ELF-1 (cell line): ENCODE measurements at places on chromosomes 2 and 18.
A peak's percentile ranks its signal among the peaks of the same experiment; 100 is the strongest.

DNA sequence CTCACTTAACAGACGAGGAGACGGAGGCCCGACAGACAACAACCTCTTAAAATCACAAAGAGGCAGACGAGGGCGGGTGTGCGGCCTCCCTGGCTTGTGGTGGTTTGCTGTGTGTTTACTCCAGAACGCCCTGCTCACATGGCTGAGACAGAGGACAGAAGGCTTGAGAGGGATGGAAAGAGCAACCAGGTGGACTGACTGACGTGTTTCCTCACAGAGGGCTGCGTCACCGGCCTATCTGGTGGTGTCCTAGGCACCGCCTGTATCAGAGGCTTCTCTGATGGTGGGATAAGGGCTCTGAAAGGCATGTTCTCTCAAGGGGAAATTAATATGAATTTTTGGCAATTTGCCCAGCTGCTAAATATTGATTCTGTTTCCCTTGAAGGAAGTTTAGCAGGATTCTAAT, 47.0 kb upstream of the RALBP1 start:
- no peak for DNase-seq

GRCh38 chr2:109020217-109020637, 31.2 kb upstream of the EDAR start:
- DNase-seq = peak; percentile 51

DNA sequence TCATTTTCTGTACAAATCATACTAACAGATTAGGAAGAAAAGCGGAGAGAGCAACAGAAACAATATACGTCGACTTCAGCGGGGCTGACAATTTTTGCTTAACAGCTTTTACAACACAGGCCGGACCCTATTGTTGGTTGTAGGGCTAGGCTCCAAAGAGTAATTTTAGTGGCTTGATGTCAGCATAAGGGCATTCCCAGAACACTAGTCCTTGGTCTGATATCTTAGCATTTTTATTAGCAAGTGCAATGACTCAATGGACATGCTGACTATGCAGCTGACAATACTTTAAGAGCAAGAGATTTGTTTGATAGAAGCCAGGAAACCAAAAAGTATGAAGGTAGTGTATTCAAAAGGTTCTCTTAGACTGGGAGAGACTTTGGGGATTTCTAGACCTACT, 209.9 kb downstream of the LNPK start:
- DNase-seq = no peak

GRCh38 chr2:175707322-175707721, 294.7 kb downstream of the LNPK start:
- no peak for DNase-seq

GRCh38 chr2:113930448-113930847, 40.6 kb downstream of the ACTR3 start:
- DNase-seq = no peak
